ENCODE measurements at places on chromosomes 2 and 18. TPM values are rescaled to one million over a fixed set of nuclear protein-coding genes. Genes with fewer than 3 reads are reported as not detected.

The PRKAG3 gene
- not detected for total RNA-seq

The DAW1 gene
- not detected for total RNA-seq

The SLC4A3 gene
- 2.9 TPM for total RNA-seq

GRCh38 chr2:188969651-188970050, 4.5 kb upstream of the COL3A1 start:
- H3K27ac ChIP-seq, result no peak overlapping the region
- no peak overlapping the region for H3K4me3 ChIP-seq
- no peaks in the 10 kb centered on the region for H3K36me3 ChIP-seq
- DNase-seq, result no peak
- no peaks in the 10 kb centered on the region for H3K4me1 ChIP-seq

The KCNF1 gene
- total RNA-seq, result 0.17 TPM

GRCh38 chr2:202608142-202608852, 26.5 kb upstream of the FAM117B start:
- no peak for DNase-seq
- no peaks in the 10 kb centered on the region for H3K27me3 ChIP-seq
- H3K27ac ChIP-seq, result peak overlapping the region; percentile 14
- no peaks in the 10 kb centered on the region for H3K4me1 ChIP-seq

DNA sequence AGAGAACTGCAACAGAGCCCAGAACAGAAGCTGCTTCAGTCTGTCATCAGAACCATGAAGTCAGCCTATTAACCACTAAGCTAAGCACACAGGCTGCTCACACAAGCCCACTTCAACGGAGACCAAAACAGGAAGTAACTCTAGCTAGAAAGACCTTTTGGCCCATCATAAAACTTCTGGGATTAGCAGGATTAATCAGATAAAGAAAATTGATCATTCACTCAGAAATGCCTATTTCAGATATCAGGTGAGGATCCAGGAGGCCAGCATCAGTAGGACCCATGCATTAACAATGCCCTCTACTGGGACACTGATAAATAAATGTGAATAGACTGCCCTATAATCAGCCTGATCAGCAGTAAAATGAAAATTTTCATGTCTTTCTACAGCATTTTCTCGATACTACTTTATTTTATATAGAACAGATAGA, 101.4 kb downstream of the WDPCP start:
- H3K4me3 ChIP-seq, result no peak overlapping the region
- H3K36me3 ChIP-seq, result no peaks in the 10 kb centered on the region
- no peak for DNase-seq
- no peaks in the 10 kb centered on the region for H3K27me3 ChIP-seq
- no peak overlapping the region for H3K27ac ChIP-seq
- no peaks in the 10 kb centered on the region for H3K4me1 ChIP-seq

DNA sequence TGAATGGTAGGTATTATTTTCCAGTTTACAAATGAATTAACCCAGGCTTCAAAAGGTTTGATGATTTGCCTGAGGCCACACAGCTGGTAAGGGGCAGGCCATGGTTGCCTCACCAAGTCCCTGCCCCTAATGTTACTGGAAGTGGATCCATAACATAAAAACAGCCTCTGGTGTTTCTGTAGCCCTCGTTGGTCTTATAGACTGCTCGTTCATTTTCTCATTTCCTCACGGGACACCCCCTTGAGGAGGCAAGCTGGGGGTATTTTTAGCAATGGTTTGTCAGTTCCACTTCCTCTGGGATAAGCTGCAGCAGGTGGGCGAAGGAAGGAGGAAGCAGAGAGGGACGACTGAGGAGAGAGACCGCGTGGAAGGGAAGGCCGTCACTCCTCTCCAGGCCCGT, 32.9 kb upstream of the NDUFV2 start:
- H3K27me3 ChIP-seq, result no peaks in the 10 kb centered on the region
- DNase-seq, result no peak
- no peaks in the 10 kb centered on the region for H3K36me3 ChIP-seq

The ANKRD30B gene
- total RNA-seq, result not detected

The PTH2R gene
- total RNA-seq, result not detected

GRCh38 chr2:64277101-64277849, 133.1 kb upstream of the PELI1 start:
- no peak overlapping the region for H3K4me3 ChIP-seq
- DNase-seq, result no peak
- peaks cover 34% of the 10 kb centered on the region for H3K4me1 ChIP-seq
- peak overlapping the region; percentile 51 for H3K27ac ChIP-seq

The ABCB11 gene
- 0.06 TPM for total RNA-seq

DNA sequence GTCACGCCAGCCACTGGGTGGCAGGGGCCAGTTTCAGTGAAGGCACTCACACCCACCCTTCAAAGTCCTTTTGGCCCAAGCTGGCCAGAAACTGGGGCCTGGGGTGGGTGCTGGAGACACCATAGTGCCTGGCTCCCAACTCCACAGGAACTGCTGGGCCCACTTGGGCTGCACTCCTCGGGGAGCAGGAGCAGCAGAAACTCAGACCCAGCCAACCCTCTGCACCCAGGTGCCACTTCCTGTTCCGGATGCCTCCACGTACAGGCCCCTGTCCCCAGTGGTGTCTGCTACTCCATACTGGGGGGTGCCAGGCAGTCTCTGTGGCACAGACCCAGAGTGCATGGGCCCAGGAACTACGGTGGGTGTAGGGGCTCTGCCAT, 42.5 kb upstream of the ZNF519 start:
- no peak overlapping the region for H3K27ac ChIP-seq
- DNase-seq, result no peak
- H3K4me3 ChIP-seq, result no peak overlapping the region
- H3K27me3 ChIP-seq, result no peaks in the 10 kb centered on the region
- H3K36me3 ChIP-seq, result no peaks in the 10 kb centered on the region
- no peaks in the 10 kb centered on the region for H3K4me1 ChIP-seq

Measured in upper lobe of right lung (tissue), 1 donor.